Activated CD4-positive, alpha-beta T cell treated with anti-CD3 and anti-CD28 coated beads, Interleukin-2, amount 50 U/mL, for 1 hour (primary cell): ENCODE measurements at places on chromosomes 5 and 9.

- DNase-seq: no peak
These were observed 170.7 kb downstream of the MAPKAP1 start for GRCh38 chr9:125536167-125536772.

DNA sequence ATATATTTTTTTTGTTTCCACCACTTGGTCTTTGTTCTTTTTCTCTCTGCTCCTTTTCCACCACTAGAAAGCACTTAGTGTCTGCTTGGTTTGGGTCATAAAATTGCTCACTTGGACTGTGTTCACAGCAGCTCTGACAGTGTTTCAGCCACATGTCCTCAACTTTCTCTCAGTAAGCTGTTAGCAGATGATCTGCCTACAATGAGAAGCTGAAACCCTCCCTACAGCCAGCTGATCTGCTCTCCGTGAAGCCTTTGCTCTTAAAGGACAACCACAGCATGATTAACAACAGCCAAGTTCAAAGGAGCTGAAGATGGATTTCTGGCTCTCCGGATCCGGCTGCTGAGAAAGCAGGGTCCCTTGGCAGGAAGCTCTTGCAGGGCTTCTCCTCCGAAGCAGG lies 31.6 kb downstream of the PRLR start:
- no peak for DNase-seq

GRCh38 chr5:35478856-35479682 lies 138.6 kb upstream of the SPEF2 start:
- no peak for DNase-seq

- DNase-seq: no peak
These were observed 72.6 kb upstream of the PALM2AKAP2 start for GRCh38 chr9:109707355-109707754.

- no peak for DNase-seq
These were observed 74.2 kb downstream of the MSX2 start for GRCh38 chr5:174798551-174798951.

DNA sequence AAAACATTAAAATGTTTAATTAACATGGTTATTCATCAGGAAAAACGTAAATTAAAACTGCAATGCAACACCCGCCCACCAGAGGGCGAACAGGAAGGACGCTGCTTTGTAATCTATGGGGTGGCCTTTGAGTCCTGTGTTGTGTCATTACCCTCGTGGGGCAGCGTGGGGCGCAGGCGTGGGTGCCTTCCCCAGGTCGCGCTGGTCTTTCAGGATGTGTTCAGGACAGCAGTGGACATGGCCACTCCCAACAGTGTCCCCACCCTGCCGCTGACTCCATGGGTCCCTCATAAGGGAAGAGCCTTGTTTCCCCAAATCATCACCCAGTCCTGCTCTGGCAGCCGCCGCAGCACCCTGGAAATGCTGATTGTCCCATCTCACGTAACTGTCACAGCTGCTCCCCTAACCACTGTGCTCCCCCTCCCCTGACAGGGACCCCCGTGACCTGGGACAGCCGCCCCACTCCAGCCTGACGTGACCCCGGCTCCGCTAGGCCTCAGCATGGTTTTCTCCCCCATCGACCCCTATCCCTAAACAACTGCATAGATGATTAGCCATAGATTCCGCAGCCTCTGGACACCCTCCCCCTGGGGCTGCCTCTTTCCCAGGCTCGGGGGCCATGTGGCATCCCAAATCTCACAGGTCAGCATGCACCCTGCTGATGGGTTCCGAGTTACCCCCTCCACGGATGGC lies 36.4 kb downstream of the GLT6D1 start:
- peak; percentile 52 for DNase-seq

DNA sequence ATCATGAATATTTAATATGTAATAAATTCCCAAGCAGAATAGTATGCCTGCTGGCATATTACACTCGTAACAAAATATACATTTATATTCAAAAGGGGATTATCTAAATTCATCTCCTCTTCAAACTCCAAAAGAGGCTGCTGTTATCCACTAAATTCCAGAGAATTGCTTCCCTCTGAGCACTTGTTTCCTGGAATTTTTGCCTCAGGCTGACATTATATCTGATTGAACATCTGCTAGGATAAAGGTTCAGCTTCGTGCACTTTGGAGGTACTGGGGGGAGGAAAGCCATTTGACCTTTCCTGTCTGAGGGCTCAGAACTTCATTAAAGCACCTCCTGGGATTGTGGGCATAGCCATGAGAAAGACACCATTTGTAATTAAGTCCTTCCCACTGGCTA lies 4.3 kb upstream of the HAPLN1 start:
- DNase-seq: no peak
